ENCODE measurements at places on chromosomes 7 and 10. TPM values are rescaled to one million over a fixed set of nuclear protein-coding genes. Genes with fewer than 3 reads are reported as not detected.

COL28A1 gene
- total RNA-seq: 5.7 TPM

GRCh38 chr7:105768898-105769507 is 107.4 kb downstream of the ATXN7L1 start:
- H3K4me3 ChIP-seq: no peak overlapping the region
- no peak for DNase-seq
- no peaks in the 10 kb centered on the region for H3K36me3 ChIP-seq
- H3K27ac ChIP-seq: no peak overlapping the region
- no peaks in the 10 kb centered on the region for H3K4me1 ChIP-seq
- no peaks in the 10 kb centered on the region for H3K27me3 ChIP-seq

DNA sequence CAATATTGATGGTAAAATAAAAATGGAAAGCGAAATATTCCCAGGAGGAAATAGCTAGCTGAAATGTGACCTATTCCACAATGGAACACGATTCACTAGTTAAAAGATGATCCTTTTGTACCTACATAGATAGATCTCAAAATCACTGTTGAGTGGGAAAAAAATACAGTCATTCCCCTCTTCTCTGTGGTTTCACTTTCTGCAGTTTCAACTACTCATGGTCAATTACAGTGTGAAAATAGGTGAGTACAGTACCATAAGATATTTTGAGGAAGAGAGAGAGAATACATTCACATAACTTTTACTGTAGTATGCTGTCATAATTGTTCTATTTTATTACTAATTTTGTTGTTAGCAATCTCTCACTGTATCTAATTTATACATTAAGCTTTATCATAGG is 56.0 kb upstream of the COL13A1 start:
- H3K36me3 ChIP-seq: no peaks in the 10 kb centered on the region
- DNase-seq: no peak
- no peak overlapping the region for H3K4me3 ChIP-seq
- H3K27me3 ChIP-seq: no peaks in the 10 kb centered on the region
- H3K27ac ChIP-seq: no peak overlapping the region

DNA sequence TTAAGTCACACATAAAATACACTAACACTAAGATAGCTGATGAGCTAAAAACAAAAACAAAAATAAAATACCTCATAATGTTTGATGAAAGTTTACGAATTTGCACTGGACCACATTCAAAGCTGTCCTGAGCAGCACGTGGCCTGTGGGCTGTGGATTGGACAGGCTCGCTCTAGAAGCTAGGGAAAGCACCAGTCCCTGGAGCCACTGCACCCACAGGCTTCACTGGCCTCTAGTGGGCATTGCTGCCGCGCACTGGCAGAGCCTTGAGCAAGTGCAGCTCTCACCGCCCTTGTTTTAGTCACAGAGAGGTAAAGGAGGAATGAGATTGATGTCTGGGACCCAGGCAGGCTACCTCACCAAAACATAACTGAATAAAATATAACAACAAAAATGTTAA is 67.6 kb downstream of the PAX2 start:
- DNase-seq: no peak
- H3K4me1 ChIP-seq: no peaks in the 10 kb centered on the region
- peaks cover 2% of the 10 kb centered on the region for H3K27me3 ChIP-seq
- H3K27ac ChIP-seq: no peak overlapping the region

DNA sequence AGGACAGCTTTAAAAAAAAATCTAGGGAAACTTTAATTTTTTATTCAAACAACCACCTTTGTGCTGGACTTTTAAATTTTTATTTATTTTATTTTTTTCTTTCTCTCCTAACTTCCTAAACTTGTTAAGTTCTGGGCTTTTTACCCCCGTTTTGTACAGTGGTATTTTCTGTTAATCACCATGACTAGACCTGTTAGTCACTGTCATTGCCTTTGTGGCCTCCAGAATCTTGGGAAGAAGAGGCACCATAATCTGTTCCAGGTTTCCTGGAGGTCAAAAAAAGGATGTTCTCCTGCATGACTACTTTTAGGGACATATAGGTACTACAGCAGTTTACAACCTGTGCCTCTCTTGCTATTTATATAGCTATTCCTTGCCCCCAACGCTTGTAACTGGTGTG is 31.1 kb upstream of the DDX50 start:
- H3K36me3 ChIP-seq: no peaks in the 10 kb centered on the region
- H3K27me3 ChIP-seq: no peaks in the 10 kb centered on the region
- H3K4me1 ChIP-seq: peaks cover 38% of the 10 kb centered on the region

DNA sequence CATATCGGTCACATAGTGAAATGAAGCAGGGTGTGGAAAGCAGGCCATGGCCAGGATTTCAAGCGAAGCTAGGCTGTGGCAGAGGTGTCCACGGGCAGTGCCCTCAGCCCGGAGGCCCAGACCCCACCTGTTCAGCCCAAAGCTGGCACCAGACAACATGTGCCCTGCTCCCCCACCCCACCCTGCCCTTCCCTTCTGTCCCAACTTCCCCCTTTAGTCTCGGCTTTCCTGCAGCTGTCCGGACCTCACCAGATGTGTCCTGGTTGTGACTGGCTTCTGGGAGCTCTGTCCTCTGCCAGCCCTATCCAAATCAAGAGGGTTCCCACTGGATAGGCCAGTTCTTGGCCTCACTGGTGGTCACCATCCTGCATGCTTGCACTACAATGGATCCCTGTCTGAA is 37.3 kb downstream of the ADAM12 start:
- H3K4me3 ChIP-seq: no peak overlapping the region
- no peaks in the 10 kb centered on the region for H3K27me3 ChIP-seq
- H3K36me3 ChIP-seq: no peaks in the 10 kb centered on the region
- H3K4me1 ChIP-seq: no peaks in the 10 kb centered on the region
- no peak for DNase-seq

DNA sequence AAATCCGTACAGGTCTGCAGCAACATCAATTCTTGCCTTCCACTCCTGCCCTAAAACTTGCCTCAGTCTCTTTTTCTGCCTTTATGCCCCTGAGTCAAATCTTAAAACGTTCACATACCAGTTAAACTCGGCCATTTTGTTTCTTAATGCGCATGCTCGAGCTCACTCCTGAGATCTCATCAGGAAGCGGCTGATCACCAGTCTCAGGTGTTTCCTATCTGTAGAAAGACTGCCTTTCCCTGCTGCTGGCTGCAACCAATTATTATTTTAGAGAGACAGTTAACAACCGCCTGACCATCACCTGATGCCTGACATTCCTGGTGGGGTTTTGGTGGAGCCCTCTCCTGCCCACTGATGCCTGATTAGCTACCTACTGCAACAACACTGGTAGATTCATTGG is 70.2 kb upstream of the TMEM140 start:
- no peaks in the 10 kb centered on the region for H3K27me3 ChIP-seq
- DNase-seq: no peak
- no peaks in the 10 kb centered on the region for H3K36me3 ChIP-seq
- H3K4me1 ChIP-seq: no peaks in the 10 kb centered on the region
- H3K27ac ChIP-seq: no peak overlapping the region

GRCh38 chr7:80410081-80410480 is 101.8 kb downstream of the GNAT3 start:
- no peak overlapping the region for H3K27ac ChIP-seq
- H3K27me3 ChIP-seq: no peaks in the 10 kb centered on the region
- no peaks in the 10 kb centered on the region for H3K36me3 ChIP-seq

DNA sequence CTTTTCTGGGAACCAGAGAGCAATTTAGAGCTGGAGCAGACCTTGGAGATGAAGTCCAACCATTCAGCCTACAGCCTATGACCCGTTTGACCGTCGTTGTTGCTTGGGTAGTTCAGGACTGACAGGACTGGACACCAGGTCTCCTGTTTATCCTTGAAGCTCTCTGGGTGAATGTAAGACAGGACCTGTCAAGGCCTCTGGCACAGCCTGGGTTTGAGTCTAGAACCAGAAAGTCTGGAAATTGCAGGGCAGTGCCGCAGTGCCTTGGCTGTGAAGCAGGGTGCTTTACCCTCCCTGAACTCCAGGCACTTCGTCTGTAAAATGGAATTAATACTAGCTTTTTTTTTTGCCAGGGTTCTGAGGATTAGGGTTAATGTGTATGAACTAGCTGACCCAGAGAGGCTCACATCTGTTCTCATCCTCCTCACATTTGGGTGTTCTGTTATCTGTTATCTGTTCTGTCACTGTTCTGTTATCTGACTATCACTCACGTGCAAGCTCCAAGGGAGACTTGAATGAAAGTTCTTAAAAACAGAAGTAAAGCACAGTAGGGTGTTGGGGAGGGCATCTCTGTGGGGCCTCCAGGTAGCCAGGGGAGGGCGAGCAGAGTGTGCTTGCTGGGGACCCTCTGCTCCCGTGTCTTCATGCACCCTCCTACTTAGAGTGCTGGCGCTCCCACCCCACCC is 9.9 kb downstream of the BLVRA start:
- H3K36me3 ChIP-seq: peaks cover 20% of the 10 kb centered on the region
- no peak for DNase-seq
- peaks cover 35% of the 10 kb centered on the region for H3K4me1 ChIP-seq
- H3K27ac ChIP-seq: no peak overlapping the region

DNA sequence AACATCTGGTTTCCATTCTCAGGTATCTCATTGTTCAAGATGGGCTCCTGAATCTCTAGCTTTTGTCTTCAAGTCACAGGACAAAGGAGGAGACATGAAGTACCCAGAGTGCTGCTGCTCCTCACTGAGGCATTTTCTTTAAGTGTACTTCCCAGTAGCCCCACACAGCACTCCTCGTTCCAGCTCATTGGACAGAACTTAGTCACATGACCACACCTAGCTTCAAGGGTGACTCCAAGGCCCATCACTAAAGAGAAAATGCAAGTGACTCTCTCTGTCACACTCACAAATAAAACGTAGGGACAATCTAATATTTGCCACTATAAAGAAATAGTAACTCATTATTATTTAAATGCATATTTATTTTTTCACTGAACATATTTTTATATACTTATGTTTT is 58.3 kb upstream of the NEUROD6 start:
- no peak overlapping the region for H3K27ac ChIP-seq
- H3K27me3 ChIP-seq: no peaks in the 10 kb centered on the region
- H3K4me3 ChIP-seq: no peak overlapping the region
- DNase-seq: no peak
- H3K4me1 ChIP-seq: no peaks in the 10 kb centered on the region

- no peaks in the 10 kb centered on the region for H3K36me3 ChIP-seq
- H3K4me3 ChIP-seq: no peak overlapping the region
- peaks cover 6% of the 10 kb centered on the region for H3K27me3 ChIP-seq
- DNase-seq: no peak
Observed at GRCh38 chr7:22657479-22657878, 69.5 kb upstream of the IL6 start.

GRCh38 chr10:107269626-107270025 is 105.1 kb upstream of the SORCS1 start:
- no peak overlapping the region for H3K4me3 ChIP-seq
- H3K27ac ChIP-seq: no peak overlapping the region
- no peaks in the 10 kb centered on the region for H3K27me3 ChIP-seq
- peak; percentile 38 for DNase-seq
- no peaks in the 10 kb centered on the region for H3K36me3 ChIP-seq

GRCh38 chr7:74479066-74479781 is 25.5 kb downstream of the GTF2IRD1 start:
- H3K27ac ChIP-seq: peak overlapping the region; percentile 93
- no peaks in the 10 kb centered on the region for H3K27me3 ChIP-seq
- peak; percentile 69 for DNase-seq

DNA sequence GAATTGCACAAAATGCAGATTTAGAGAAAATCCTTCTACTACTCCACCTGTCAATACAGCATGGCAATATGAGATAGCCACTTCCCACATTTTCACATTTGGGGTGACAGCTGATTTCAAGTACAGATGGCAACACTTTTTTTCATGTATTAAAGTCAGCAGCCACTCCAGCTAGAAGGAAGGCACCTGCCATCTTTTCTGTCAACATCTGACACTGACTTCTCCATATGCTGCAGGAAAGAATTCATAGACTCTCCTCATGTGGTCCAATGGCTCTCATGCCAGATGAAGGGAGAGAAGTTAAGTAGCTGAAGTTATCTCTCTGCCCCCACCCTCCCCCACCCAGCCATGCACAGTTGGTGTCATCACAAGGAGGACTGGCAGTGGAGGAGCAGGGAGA is 912.0 kb downstream of the SORCS1 start:
- H3K36me3 ChIP-seq: no peaks in the 10 kb centered on the region
- H3K27ac ChIP-seq: no peak overlapping the region
- DNase-seq: no peak

DNA sequence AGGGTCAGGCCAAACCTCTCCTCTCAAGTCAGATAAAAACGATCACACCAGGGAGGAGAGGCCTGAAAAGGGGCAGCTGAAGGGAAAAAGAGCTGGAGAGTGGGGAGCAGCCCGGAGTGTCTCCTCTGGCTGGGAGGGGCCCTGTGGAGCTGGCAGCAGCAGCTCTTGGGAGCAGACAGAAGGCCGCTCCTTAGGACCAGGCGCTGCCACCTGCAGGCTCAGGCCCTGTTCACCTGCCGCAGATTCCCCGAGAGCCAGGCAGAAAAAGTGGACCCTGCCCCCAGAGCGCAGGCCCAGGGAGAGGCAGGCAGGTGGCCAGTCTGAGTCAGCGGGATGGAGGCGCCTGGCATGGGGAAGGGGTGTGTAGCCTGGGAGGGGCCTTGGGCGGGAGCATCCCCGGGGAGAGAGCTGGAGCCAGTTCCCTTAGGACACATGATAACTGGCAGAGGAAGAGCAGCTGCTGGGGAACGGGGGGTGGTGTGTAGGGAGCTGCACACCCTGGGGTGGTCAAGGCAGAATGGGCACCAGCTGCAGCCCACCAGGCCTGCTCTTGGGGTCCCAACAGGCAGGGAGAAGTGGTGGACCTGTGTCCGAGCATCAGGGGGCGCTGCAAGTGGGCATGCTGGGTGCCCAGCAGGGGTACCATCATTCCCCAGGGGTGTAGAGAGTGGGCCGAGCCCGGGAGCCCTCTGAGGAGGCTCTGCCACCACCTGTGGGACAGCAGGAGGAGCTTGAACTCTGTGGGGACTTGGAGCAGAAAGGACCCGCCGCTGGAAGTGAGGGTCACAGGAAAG is 177.2 kb upstream of the RHEB start:
- peak; percentile 53 for DNase-seq
- peaks cover 24% of the 10 kb centered on the region for H3K4me1 ChIP-seq
- no peaks in the 10 kb centered on the region for H3K36me3 ChIP-seq
- H3K27ac ChIP-seq: peak overlapping the region; percentile 19

DNA sequence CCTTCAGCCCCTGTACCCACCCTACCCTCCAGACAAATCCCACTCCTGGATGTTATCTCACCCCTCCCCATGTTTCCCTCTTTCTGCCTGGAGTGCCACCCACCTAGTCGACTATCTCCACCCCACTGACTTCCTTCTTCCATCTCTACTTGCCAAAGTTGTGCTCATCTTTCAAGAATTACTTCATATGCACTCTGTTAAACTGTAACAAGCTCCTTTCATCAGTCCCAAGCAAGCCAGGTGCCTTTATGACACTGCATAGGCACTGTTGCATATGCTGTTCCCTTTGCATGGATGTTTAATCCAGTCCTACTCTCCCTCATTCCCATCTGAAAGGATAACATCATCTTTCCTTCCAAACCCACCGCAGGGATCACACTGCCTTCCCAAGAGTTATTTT is 8.9 kb upstream of the CDK1 start:
- no peaks in the 10 kb centered on the region for H3K4me1 ChIP-seq
- DNase-seq: no peak
- H3K27me3 ChIP-seq: no peaks in the 10 kb centered on the region
- H3K27ac ChIP-seq: no peak overlapping the region
- no peak overlapping the region for H3K4me3 ChIP-seq
